ENCODE measurements at places on chromosomes 5 and 9.

DNA sequence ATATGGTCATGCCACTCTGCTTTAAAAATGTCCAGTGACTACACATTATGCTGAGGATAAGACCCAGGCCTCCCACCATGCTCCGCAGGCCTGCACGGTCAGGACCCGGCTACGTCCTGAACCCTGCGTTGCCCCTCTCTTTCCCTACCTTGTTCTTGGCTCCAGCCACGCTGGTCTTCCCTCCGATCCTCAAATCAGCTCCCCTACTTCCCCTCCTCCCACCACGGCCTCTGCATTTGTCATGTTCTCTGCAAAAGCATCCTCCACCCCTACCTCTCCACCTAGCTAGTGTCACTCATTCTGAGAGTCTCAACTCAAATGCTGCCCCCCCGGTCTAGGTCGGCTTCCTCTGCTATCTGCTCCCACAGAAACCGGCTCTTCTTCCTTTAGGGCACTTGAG is 11.2 kb downstream of the GPX3 start:
- DNase-seq = no peak

- DNase-seq = no peak
Observed at GRCh38 chr5:116645627-116646026, 71.0 kb upstream of the SEMA6A start.

DNA sequence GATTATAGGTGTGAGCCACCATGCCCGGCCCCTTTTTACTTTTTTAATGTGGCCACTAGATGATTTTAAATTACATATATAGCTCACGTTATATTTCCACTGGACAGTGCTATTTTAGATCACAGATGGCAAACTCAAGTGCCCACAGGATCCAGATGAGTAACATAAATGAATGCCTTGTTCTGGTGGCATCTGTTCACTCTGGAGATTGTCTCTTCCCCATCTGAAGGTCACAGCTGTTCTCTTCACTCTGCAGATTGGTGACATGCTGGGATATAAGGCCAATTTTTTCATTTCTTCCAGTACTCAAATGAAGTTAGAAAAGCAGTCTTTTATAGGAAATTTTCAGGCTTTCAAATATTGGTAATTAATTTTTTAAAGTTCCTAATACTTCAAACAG is 160.1 kb downstream of the DOCK8 start:
- DNase-seq = no peak

DNA sequence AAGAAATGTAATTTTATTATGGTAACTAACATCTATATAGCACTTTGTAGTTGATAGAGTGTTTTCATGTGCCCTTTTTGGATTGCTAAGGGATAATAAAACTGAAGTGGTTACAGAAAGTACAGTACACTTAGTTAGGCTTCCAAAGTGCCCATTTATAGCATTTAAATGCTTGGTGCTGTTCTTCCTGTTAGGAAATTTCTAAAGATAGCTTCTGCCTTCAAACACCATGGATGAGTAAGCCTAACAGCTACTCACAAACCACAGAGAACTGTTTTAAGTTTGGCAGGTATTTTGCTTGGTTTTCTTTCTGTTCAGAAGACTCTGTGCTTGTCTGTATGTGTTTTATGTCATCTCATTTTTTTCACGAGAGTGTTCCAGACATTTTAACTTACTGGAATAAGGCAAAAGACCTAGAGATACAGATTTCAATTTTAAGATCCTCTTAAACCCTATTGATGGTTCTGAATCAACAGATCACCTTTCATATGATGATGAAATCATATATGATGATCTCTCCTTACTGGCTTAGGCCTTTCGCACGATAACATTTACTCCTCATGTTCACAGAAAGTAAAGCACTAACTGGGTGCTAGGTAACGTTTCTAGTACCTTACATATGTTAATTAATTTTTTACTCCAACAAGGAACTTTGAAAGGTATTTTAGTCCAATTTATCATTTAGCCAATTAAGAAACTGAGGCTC is 4.4 kb downstream of the RIMOC1 start:
- DNase-seq = peak; percentile 44

DNA sequence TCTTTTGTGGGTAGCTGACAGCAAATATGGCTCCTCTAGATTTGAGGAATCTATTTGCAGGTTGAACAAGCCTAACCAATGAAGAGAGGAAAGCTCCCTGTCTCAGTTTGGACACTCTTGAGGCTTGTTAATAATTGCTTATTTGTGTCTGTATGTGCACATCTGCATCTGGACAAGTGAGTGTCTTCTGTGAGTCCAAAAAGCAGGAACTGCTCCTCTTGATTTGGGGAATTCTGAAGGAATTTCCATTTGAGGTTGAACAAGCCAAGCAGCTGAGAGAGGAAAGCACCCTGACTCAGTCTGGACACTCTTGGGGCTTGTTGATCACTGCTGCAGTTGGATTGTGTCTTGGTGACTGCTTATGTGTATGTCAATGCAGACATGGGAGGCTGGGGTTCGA is 211.6 kb downstream of the DTWD2 start:
- DNase-seq = no peak

Measured in ELR (cell line).